ENCODE measurements at places on chromosomes 6 and 20.

DNA sequence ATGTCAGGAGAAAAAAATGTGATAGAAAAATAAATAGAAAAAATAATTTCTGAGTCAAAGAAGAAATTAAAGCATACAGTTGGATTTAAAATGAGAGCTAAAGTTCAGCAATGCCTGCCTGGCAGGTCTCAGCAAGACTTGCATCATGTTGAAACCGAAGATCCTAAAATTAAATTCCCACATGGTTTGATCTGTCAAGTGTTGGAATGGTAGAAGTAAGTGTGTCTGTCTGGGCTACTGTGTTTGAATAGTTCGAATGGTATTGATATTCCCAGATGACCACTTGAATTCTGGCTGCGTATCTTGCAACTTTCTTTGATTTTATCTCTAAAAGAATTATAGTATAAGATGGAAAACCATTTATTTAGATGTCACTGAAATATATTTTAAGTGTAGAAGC is 1349.6 kb downstream of the EPHA7 start:
- no peak for DNase-seq

- DNase-seq, result no peak
Observed at GRCh38 chr6:102660303-102660702, 1266.8 kb downstream of the GRIK2 start.

DNA sequence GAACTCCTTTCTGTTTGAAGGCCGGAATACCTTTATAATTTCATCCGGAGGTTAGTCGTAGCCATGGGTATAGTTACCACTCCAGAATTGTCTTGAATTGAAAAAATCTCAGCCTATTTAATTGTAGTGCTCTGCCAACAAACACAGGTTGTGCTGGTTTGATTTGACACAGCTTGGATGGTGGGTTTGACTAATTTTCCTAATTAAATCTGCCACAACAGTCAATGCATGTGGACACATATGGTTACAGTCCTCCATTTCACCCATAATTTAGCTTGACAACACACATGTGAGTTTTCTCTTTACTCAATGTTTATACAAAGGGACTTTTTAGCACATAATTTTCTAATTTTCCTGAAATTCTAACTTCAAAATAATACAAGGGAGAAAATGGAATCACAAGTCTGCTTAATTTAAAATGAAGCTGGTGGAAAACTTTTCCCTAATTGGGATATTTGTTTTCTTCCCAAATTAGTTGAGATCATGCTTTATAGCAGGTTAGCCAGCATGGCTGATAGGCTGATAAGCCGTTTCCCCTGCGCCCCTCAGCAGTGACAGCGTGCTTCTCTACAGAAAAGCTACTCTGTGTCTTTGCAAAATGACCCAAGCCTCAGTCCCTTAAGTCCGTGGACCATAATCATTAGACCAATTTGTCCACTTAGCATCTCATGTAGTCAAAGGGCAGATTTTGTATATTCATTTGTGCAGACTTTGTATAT is 463.5 kb upstream of the FLRT3 start:
- no peak for DNase-seq

- no peak for DNase-seq
Observed at GRCh38 chr20:44288252-44288651, 22.8 kb downstream of the FITM2 start.

DNA sequence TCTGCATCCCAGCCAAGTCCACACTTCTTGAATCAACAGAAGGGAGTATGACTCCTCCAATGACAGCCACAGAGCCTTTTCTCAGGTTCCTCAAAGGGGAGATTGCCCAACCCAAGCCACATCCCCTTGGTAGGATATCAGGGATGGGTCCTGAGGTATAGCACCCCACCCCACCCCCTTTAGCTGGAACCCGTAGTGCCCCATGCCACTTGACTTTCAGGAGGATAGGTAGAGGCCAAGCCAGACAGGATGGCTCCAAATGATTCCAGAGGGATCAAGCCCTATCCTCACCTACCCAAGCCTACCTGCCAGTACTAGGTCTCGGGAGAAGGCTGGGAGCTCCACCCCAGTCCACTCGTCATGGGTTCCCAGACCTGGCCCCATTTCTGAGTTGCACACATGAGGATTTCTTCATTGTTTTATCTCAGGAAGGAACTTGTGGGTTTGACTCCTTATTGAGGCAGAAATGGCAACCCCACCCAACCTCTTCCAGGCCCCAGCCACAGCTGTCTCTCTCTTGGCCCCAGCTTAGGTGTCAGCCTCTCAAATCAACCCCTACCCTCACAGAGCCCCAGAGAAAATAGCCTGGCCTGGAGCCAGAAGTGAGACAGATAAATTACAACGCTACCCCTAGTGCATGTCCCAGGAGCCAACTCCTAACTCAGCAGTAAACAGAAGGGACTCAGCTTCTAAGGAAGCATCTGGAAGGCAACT is 3.6 kb downstream of the CCND3 start:
- no peak for DNase-seq

- no peak for DNase-seq
Observed at GRCh38 chr20:34242879-34243278, 1.7 kb downstream of the ASIP start.

DNA sequence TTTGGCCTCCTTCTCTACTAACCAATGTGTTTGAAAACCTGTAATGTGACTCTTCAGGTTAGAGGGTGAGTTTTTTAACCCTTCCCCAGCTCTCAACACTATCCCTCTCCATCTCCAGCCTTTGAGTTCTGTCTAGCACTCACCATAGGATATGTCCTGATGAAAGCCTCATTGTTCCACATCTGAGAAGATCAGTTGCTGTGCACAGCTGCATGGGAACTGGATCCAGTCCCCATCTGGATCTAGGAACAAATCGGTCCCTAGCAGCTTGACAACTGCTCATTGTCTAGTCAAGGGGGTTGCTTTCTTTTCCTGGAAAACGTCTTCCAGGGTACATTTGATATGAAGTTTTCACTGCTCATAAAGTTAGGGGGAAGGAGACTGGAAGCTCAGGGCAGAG is 45.4 kb upstream of the AGPAT4 start:
- no peak for DNase-seq

GRCh38 chr6:68635412-68635705 is 277 bp downstream of the ADGRB3 start:
- no peak for DNase-seq

DNA sequence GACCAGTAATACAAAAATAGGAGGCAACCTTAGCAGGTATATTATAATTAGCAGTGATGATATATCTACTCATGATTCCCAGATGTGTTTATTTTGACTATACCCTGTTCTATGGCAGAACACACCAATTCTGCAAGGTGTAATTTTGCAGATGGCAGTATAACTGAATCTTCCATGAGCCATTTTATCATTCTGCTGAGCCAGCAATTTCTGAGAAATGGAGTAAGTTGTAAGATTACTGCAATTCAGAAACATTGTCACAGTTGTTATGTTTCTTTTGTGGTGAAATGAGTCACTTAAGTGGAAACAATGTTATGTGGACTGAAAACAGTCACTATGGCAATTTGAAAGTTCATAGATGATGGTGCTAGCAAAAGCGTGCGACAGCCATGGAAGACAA is 63.7 kb upstream of the RIMS1 start:
- DNase-seq, result no peak

DNA sequence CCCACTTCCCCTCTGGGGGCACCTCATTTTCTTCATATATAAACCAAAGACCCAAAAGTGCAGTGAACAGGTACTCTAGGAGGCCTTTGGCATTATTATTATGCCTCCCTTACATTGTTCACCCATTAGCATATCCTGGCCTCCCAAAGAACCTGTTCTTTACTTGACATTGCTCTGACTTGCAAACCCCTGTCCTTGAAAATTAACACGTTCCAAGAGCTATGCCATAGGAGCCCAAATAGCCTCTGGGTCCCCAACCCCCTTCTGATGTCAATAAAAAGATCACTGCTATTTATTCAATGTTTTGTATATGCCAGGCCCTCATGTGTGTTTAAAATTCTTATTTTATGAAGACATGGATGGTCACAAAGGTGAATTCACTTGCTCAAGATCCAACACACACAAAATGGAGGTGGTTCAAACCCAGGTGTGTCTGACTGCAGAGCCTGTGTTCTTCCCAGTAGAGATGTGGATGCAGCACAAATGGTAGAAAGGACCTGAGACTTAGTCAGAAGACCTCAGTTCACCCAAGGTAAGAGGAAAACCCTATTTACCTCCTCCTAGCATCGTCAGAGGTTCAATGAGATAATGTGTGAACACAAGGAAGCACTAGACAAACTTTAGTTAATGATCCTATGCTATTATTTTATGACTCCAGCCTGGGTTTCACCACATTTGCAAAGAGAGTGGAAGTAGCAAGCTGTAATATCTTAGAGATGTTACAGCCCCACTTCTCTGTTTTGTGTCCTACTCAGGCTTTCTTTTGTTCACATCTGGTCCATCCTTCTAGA is 36.6 kb downstream of the BCL2L1 start:
- DNase-seq, result no peak
